ENCODE measurements at places on chromosomes 7 and 10. TPM values are rescaled to one million over a fixed set of nuclear protein-coding genes. Genes with fewer than 3 reads are reported as not detected.

- no peak for DNase-seq
Observed at GRCh38 chr10:124622158-124622557, 122.0 kb downstream of the FAM53B start.

DNA sequence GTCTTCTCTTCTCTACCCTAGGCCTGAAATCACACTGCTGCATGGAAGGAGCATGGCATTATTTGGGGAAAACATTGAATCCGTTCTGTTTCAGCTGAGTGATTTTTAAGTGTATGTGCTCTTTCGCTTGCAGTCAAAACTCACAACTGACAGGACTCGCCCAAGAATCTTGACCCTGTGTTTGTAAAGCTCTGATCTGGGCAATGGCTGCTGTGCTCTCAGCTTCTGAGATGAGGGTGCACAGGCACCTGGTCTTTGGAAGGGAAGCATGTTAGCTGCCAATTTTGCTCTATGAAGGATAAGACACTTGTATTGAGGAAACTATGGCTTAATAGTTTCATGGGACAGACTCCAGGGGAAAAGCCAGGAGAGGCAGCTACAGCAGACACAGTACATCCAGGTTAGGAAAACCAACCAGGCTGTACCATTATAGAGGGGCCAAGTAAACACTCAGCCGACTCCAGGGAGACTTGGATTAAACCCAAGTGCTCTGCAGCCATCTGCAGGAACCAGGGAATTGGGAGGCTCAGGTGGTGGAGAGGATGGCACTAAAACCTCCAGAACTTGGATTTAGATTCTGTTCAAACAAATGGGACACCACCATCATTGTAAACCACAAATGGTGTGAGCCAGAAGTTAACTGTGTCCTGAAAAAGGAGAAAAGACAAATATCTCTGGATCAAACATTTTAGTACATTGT lies 43.3 kb downstream of the LYZL1 start:
- no peak for DNase-seq

DNA sequence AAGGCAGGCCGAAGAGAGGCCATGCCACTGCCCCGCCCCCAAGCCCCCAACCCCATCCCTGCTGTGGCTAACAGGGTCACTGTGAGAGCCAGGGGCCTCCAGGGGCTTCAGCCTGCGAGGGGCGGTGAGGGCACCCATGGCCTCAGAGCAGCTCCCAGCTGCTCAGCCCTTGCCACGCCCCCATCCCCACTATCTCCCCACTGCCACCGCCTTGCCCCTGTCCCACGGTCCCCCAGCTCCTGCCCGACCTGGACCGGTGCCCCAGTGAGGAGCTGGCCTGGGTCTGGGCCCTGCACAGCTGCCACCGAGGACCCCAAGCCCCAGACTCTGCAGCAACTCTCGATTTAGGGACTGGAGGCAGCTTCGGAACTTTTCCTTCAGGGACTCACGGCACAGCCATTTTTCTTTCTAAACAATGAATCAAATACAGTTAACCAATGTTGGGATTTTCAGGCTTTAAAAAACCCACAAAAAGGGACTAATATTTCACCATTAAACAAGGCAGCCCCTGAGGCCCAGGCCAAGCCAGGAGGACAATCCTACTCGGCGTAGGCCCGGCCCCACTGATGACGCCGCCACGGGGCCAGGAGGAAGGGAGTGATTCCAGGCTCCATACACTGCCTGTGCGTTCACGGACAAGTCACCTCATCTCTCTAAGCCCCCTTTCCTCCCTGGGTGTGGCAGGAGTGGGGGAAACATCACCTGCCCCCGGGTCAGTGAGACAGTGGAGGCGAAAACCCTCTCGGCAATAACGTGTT lies 237.1 kb downstream of the ELFN1 start:
- DNase-seq, result no peak

DNA sequence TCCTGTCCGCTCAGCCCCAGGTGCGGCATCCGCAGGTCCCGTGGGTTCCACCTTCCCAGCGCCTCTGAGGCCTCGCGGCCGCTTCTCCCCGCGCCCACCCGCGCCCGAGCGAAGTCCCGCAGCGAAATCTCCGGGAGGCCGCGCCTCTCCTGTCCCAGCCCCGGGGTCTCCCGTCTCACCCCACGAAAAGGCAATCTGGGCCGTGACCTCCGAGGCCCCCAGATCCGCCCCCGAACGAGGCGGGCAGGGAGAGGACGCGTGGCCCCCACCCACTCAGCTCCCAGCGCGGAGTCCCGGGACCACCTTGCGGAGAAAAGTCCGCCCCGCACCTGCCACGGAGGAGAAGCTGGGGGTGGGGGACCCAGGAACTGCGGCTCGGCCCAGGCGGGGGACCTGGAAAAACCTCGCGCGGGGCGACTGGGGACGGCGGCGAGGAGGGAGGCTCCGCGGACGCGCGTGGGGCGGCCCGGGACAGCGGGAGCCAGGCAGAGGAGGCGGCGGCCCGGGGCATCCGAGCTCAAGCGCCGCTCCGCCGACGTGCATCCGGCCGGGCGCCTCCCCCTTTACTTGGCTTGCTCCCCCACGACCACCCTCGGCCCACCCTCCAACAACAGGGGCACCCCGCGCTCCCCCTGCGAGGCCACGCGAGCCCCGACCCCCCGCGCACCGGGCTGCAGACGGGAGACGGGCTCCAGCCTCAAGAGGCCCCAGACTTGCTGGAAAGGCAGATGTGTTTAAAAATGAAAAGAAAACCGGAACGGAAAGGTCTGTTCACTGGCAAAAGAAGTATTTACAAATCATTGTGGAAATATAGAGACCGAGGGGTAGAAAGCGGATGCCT lies 33.0 kb upstream of the RNF32 start:
- no peak for DNase-seq

GRCh38 chr10:86065711-86066251 lies 300.8 kb downstream of the GRID1 start:
- no peak for DNase-seq

GALNT17 gene
- polyA plus RNA-seq, result 4.6 TPM
